ENCODE measurements at places on chromosomes 7 and 10. TPM values are rescaled to one million over a fixed set of nuclear protein-coding genes. Genes with fewer than 3 reads are reported as not detected.

DNA sequence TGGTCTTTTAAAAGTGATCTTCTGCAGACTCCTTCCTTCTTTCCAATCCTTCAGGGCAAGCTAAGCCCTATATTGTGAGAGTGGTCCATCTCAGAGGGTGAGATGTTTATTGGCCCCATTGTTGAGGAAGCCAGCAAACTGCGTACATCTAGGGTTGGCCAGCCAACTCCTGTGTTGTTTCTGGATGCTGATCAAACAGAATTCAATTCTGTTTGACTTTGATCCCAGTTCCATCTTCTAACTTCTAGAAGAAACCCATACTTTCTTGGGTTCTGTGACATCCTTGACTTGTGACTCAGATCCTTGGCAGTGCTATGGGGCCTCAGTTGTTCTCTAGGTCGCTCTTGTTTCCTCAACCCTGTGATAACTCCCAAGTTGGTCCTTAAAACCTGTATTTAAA is 116.2 kb downstream of the LSMEM1 start:
- DNase-seq: no peak

The IDE gene
- 54.6 TPM for total RNA-seq

- peak; percentile 41 for DNase-seq
These were observed 89.9 kb upstream of the CAPZA2 start for GRCh38 chr7:116772423-116772863.

DNA sequence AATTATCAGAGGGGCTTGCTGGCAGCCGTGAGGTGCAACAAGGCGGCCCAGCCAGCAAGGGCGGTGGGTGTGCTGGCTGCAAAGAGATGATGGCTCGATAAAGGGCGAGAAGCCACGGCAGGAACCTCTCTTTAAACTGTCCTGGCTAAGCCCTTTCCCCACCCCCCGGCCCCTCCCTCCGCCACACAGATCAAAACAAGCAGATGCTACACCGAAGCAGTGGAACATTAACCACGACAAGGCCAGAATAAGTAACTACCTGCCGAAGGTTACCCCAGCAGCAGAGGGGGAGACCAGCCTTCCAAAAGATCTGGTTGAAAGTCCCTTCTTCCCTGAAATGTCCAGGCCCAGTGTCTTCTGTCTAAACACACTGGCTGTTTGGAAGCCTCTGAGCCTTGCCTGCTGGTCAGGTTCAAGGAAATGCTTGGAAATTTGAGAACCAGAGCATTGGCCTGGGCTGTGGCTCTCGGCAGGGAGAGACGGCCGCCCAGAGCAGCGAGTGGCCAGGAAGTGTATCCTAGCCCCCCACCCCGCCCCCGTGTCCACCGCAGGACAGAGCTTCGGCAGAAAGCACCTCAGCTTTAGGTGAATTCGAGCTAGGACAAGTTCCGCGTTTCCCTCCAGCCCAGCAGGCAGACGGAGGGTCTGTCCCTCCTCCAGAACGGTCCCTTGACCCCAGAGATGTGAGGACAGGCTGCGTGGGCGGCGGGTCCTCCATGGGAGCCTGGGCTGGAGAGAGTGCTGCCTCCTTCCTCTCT is 2.1 kb downstream of the FAM20C start:
- peak; percentile 67 for DNase-seq

GRCh38 chr7:23603632-23604295 is 6.6 kb downstream of the CCDC126 start:
- no peak for DNase-seq

- DNase-seq: peak; percentile 93
These were observed 56.4 kb upstream of the CAV2 start for GRCh38 chr7:116443101-116443523.

DNA sequence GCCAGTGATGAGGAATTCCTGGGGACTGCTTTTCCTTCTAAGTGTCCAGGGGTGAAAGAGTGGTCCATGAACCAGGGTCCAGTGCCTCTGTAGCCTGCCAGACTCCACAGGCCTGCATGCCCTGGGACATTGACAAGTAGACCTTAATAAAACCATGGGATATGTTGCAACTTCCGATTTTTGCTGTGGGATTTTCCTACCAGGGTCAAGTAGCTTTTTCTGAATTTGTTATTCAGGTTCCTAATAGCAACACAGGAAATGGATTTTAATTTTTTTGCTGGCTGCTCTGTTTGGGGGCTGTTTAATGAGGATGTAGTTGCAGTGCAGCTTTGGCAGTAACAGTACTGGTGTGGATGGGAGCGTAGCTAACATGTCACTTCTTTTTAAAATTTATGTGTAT is 42.1 kb downstream of the WBP1L start:
- no peak for DNase-seq

DNA sequence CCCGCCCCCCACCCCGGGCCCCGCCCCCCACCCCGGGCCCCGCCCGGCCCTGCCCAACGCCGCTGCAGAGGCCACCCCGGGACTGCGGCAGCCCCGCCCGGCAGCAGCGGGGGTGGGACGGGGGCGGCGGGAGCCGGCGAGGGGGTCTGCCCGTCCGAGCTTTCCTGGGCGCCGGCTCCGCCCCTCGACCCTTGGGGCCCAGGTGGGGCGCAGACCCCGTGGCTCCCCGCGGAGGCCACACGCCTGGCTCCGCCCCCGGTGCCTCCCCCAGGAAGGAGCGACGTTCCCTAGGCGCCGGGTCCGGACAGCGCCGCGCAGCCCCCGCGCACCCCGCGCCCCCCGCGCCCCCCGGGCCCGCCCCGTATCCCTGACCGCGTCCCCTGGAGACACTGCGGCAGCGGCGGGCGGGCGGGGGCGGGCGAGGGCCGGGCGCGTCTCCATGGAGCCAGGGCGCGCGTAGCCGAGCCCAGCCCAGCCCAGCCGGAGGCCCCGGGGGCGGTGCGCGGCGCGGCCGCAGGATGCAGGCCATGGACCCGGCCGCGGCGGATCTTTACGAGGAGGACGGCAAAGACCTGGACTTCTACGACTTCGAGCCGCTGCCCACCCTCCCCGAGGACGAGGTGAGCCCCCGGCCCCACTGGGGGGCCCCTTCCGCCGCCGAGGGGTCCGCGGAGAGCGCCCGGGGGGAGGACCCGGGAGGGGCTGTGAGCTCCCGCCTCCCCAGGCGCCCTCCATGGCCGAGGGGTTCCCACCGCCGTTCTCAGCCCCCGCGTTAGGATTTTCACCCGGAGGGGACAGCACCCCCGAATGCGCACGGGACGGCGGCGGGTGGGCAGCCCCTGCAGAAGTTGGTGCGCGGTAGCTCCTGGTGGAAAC is at the start of gene KNDC1:
Gene KNDC1, plus strand, starts transcription at position 270 of the 876 bp plus-strand sequence. Its CDS starts 249 bp downstream, at position 519.
- peak; percentile 5 for DNase-seq

The MEOX2 gene
- total RNA-seq: not detected

The CROT gene
- 6.5 TPM for total RNA-seq

- DNase-seq: no peak
These were observed 19.1 kb downstream of the SFMBT2 start for GRCh38 chr10:7391748-7392147.

The TRIM73 gene
- total RNA-seq: 3.7 TPM

DNA sequence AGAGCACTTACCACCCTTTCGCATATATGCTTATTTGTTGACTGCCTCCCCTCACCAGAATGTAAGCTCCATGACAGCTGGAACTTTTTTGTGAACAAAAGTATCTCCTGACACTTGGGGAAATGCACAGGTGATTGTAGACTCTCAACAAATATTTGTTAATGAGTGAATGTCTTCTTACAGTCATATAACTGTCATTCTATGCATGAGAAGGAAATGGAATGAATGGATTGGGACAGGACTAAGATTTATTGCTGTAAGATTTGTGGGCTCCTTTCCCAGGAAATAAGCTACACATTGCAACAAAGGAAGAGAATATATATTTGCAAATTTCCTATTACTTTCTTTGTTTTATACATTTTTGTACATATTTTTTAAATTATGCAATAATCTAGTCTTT is 48.5 kb downstream of the FEZF1 start:
- DNase-seq: no peak

DNA sequence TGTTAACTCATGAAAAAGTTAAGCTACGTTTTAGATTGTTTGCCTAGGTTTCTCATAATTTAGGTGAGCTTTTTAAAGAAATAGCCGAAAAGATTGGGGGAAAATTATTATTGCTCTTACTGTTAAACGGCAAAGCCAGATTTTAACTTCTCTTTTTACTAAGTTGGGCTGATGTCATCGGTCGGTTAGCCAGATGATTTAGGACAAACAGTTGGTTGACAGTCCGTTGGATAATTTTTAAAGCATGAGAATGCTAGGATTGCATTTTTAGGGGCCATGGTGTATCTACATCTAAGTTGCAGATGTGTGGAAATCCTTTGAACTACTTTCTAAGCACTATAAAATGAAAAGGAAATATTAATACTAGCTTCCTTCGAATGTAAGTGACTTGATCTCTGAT is 280.9 kb upstream of the AKR1E2 start:
- no peak for DNase-seq

DNA sequence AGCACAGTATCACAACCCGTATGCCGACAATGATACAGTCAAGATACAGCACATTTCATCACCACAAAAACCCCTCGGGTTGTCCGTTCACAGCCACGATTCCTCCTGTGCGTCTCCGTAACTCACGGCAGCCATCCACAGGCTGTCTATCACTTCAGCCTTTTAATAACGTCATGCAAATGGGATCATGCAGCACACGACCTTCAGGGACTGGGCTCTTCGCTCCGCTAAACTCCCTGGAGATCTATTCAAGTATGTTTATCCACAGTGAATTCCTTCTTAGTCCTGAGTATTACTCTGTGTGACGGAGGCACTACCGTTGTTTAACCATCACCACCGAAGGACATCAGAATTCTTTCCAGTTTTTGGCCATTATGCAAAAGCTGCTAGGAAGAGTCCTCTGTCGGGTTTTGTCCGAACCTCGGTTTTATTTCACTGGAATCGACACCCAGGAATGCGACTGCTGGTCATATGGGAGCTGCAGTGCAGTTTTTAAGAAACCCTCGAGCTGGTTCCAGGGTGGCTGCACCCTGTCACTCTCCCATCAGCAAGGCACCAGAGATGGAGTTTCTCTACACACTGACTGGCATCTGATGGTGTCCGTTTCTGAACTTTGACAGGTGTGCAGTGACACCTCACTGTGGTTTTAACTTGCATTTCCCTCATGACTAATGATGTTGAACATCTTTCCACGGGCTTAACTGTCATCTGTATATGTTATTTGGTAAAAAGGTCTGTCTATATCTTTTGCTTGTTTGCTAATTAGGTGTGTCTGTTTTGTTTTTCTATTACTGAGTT is 193.6 kb downstream of the MAD1L1 start:
- no peak for DNase-seq

DNA sequence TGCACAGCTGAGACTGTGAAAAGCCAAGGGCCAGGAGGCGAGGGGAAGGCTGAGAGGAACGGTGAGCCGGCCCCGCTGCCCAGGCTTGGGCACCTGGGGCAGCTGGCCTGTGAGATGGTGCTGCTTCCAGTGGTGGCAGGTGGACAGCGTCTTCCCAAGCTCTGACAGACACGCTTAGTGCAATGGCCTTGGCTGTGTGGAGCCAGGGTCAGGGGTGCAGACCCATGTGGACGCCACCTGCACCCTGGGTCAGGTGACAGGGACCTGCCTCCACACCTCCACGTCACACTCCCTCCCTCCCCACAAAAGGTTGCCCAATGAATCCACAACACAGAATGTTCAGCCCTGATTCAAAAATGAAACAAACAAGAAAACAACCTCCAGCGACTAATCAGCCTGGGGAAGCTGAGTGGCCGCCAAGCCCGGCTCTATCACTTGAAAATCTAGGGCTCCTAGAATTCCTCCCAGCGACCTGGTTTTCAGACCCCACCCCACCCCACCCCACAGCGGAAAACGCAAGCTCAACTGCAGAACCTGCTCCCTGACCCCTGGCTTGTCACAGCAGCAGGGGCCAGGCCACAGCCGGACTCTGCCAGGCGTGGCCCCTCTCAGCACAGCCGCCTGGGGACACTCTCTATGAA is 54.3 kb downstream of the PRKAG2 start:
- no peak for DNase-seq

The TFEC gene
- not detected for total RNA-seq

DNA sequence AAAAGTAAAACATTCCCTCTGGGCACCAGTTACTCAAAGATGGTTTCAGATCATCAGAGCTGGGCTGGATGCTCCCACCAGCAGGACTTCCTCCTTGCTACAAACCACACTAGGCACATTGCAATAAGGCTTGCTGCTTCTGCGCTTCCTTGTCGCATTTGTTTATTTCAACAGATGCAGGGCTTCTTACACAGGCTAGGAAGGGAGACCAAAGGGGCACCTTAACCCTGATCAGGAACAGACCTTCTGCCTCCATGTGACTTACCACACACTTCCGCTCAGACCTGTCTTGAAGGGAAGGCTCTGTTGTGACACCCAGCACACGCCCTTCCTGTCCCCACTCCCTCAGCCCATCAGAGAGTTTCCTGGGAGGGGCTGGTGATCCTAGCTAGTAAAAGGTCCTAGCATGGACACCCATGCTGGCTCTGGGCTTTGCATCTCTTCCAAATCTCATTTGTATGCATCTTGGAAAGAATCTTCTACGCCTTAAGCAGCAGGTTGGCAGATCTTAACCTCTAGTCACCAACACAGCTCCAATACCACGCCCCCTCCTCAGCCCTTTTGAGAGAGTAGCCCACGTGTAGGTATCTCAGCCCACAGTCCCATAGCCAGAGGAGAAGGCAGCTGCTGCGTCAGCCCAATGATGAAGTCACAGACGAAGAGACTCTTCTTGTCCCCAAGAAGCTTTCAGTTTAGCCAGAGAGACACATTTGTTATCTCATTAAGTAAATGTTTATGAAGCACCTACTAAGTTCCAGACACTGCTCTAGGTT is 47.1 kb upstream of the SVIL start:
- DNase-seq: peak; percentile 15

DNA sequence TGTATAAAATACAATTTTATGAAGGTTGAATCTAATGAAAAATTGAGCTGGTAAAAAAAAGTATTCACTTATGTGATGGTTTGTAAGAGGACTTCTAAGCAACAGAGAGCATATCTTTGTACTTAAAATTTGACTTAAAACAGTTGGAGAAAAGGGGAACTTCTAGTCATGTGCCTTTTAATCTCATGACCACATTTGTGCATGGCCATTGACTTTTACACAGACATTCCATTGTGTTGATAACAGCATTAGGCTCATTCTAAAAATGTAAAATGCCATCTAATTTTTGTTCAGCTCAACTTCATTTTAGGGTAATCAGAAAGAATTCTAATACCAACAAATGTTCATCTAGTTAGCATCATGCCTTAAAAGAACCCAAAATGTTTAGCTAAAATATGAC is 119.9 kb downstream of the HPSE2 start:
- DNase-seq: no peak

The NYAP1 gene
- not detected for total RNA-seq

The CAMK2B gene
- 1.8 TPM for total RNA-seq

GRCh38 chr7:134721171-134721570 is 58.3 kb upstream of the CALD1 start:
- no peak for DNase-seq

DNA sequence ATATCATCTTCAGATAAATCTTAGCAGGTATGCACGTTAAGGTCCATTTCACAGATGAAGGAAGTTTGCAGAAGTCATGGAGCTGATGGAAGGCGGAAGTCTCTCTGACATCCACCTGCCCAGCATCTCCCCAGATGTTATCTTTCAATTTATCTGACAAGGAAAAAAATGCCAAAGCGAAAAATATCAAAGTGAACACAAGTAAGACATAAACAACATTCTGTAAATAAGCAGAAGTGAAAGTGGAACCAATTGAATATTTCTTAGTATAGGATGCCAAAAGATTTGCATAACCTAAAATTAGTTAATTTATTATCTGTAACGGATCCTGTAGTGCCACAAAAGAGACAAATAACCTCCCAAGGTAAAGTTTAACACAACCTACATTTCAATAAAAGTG is 73.6 kb upstream of the NEBL start:
- DNase-seq: no peak

- DNase-seq: peak; percentile 77
These were observed 5.7 kb downstream of the BLVRA start for GRCh38 chr7:43764039-43764761.

Data from MCF 10A (cell line).